ENCODE measurements at places on chromosomes 6 and 20.

- DNase-seq = no peak
These were observed 139.3 kb downstream of the CD164 start for GRCh38 chr6:109242925-109243324.

DNA sequence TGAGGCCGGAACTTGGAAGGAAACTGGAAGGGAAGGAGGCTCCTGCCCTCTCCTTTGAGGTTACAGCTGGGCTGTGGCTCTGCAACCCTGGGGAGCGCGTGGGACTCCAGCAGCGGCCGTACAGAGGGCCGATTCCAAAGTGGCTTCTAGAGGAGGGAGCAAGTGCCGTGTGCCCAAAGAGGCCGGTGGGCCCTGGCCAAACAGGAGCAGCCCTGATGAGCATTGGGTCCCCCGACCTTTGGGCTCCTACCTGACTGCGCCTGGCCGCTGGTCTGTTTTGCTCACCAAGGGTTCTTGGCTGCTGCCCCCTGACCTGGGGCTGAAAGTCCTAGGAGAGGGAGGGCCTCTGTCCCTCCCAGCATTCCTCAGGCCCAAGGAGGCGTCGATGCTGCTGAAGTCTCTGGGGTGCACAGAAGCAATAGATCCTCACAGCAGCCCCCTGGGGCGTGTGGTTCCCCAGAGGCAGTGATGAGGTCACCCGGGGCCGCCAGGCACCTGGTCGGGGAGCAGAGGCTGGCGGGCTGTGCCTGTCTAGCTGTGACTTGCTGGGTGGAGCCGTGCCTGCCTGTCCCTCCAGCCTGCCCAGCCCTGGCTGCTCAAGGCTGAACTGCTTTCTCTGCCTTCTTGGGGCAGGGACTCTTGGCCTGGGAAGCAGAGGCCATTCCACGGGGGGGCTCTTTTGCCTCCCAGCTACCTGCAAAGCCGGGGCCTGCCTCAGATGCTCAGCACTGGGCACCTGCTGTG is 9.8 kb downstream of the RBM38 start:
- DNase-seq = no peak

GRCh38 chr6:105849746-105850145 is 236.4 kb upstream of the PRDM1 start:
- no peak for DNase-seq

GRCh38 chr6:11810039-11810541 is 31.5 kb upstream of the ADTRP start:
- peak; percentile 63 for DNase-seq

DNA sequence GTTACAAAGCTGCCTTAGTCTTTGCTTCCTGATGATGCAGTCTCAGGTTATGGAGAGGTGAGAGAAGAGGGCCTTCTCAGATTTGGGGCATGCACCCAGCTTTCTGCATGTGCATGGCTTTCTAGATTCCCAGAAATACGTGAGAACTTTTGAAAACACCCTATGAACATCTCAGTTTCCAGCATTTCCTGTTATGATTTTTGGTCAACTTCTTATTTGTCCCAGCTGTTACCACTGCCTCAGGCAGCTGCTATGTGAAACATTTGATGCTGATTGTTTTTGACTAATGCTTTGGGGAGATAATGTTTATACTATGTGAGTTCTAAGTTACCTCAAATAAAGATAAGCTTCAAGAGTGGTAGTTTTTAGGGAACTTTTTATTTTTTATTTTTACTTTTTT is 9.5 kb upstream of the SNAP25 start:
- DNase-seq = no peak

DNA sequence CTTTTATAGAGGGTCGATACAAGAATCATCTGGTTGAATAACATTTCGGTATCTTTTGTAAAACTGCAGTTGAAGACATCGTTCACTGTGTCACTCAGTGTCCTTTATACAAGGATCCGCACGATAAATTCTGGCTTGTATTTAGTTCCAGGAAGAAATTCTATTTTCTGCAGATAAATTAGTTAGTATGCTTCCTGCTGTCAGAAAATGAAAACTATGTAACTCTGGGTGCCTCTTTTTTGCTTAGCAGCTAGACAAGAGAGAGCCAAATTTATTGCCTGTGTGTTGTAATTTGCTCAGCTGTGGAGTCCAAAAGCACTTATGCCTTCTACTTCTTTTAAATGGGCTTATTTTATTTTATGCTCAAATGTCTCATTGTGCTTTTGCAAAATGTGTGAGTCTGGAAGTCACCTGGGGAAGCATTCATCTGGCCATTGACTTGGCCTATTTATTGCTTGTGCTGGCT is 56.5 kb upstream of the KCNK16 start:
- no peak for DNase-seq

- no peak for DNase-seq
These were observed 49.1 kb downstream of the GCLC start for GRCh38 chr6:53495506-53496499.

DNA sequence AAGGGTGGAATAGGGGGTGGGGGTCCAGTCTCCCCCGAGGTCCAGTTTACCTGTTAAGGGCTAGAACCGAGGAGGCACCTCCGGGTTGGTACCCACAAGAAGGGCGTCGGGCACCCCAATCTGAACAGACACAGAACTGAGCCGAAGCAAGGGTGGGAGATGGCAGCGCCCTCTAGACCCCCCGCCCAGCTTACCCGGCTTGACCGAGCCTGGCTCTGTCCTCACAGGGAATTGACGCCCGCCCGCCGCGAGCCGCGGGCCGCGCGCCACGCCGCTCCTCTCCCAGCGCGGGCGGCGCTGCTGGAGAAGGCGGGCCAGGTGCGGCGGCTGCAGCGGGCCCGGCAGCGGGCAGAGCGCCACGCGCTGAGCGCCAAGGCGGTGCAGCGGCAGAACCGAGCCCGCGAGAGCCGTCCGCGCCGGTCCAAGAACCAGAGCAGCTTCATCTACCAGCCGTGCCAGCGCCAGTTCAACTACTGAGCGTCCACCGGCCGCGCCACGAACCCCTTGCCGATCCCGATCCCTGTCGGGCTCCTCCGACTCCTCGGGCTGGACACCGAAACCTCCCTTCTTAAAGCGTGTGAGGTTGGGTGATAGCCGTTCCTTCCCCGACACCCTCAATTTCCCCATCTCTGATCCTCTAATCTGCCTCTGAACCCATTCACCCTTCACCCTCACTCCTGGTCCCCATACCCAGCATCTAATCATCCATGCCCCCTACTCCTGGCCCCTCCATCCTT is 5.9 kb downstream of the TP53INP2 start:
- DNase-seq = no peak

GRCh38 chr6:36492092-36492491 is 49.3 kb downstream of the KCTD20 start:
- no peak for DNase-seq

DNA sequence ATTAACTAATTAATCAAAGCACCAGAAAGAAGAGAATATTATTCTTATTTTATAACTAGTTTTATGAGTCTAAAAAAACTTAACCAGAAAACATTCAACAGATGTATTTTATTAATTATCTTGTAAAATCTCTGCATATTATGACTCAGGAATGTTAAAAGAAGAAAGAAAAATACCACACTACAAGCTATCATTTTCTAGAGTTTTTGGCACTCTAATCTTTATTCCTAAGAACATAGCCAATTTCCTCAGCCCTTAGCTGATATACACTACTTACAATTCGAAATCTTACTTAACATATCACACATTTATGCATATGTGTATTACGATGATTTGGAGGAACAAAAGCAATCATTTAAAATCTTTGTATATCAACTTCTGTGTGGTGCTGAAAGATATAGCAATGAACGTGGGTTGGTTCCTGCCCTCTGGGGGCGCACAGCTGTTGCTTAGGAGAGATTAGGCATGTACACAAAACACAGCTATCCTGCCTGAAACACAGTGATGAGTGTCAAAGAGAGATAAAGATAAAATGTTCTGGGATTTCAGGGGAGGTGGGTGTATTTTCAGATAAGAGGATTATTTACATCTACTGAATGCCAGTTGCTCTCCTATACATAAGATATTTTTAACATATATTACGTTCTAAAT is 404.5 kb downstream of the SYNE1 start:
- no peak for DNase-seq

- no peak for DNase-seq
These were observed 164.5 kb downstream of the GRM4 start for GRCh38 chr6:33981421-33981820.

- peak; percentile 40 for DNase-seq
These were observed 129.8 kb downstream of the PREX1 start for GRCh38 chr20:48697845-48698491.

- no peak for DNase-seq
These were observed 18.8 kb upstream of the CSNK2A1 start for GRCh38 chr20:562232-562897.

DNA sequence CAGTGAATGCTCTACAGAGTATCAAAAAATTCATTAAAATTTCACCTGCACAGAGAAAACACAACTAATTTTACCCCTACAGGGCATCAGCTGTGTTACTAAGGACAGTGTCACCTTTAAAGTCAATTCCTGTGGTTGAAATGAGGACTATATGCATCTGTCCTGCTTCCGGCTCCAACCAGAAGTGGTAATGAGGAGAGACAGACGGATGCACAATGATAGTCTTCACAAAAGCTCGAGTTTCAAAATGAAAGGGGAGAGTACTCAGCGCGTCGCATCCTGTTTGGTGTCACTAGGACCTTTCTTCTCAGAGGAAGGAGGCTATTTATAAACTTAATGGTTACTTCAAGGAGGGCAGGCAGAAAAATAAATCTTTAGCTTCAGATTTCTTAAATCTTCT is 86.5 kb downstream of the LYRM4 start:
- DNase-seq = no peak

GRCh38 chr20:40276301-40276700 is 412.7 kb downstream of the MAFB start:
- DNase-seq = no peak

DNA sequence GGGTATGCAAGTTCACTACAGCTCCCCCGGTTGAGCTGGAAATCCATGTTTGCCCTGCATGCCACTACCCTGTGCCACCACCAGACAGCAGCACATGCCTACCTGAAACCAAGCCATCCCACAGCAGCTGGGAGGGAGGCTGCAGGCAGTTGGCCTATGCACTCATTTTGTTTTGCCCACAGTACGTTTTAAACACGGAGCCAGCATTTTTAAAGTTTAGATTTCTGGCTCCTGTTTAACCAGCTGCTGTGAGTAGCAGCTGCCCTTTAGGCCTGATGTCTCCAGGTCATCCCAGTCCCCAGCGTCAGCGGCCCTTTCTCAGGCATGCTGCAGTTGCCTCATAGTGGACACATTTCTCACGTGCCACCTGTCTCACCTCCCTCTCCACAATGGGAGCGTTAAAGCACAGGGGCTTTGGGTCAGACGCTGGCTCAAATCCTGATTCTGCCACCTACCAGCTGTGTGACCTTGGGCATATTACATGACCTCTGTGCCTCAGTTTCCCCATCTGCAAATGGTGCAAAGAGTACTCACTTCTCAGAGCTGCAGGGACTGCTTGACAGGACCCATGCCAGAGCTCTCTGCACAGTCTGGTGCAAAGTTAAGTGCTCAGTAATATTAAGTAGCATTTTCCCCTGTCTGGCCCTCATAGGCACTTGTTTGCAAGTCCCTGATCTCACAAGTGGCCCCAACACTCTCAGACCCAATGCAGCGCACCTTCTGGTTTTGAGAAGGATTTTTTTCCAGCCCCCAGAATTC is 8.2 kb upstream of the UBE2V1 start:
- DNase-seq = no peak

DNA sequence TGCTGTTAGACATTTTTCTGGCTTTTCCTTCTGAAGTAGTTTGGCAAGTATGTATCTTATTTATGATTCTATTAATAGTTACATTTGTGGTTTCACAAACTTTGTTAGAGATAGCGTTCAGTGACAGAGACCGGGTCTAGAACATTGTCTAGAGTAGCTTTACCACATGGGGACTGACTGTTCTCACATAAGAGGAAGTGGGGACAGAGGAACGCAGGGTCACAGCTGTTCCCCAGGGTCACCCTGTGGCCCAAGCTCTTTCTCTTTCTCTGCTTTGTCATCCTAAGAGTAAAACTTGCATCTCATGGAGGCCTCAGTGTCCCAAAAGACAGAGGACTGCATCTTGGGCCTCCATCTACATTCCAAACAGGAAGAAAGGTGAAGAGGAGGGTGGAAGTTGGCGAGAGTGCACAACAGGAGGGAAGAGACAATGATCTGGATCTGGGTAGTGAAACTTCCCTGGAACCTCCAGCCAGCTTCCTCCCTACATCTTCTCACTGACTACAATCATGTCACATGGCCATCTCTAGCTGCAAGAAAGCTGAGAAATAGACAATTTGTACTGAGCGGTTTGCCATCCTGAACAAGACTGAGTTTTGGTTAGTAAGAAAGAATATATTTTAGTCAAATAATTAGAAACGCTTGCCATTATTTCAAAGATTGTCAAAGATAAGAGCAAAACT is 645.8 kb upstream of the ARID1B start:
- no peak for DNase-seq

DNA sequence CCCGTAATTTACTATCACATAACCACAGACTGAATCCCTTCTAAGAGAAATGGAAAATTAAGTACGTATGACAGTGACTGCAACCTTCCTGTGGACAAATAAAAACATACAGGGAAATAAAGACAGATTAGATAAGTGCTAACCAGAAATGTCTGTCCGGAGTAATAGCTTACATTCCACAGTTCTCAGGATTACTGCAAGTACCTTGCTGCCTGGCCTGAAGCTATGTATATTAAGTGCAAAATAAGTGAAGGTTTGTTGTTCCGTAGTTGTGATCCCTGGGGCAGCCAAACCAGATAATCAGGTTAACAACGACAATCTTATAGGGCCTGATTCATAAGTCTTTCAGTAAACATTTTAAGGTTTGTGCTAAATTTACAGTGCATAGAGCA is 2.8 kb downstream of the NEDD9 start:
- DNase-seq = peak; percentile 56

GRCh38 chr20:54668271-54669039 is 193.1 kb downstream of the DOK5 start:
- DNase-seq = no peak

DNA sequence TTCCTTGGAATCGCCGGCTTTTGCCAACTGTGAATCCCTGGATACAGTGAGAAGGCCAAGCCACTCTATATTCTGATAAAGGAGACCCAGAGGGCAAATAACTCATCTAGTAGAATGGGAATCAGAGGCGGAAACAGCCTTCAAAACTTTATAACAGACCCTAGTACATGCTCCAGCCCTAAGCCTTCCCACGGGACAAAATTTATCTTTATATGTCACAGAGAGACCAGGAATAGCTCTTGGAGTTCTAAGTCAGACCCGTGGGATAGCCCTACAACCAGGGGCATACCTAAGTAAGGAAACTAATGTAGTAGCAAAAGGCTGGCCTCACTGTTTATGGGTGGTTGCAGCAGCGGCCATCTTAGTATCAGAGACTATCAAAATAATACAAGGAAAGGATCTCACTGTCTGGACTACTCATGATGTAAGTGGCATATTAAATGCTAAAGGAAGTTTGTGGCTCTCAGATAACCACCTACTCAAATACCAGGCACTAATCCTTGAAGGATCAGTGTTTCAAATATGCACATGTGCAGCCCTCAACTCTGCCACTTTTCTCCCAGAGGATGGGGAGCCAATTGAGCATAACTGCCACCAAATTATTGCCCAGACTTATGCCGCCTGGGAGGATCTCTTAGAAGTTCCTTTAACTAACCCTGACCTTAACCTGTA is 29.5 kb downstream of the CEP85L start:
- no peak for DNase-seq
